Esophagus (tissue), 2 donors: ENCODE measurements at places on chromosomes 12 and 14. TPM values are rescaled to one million over a fixed set of nuclear protein-coding genes. Genes with fewer than 3 reads are reported as not detected.

Gene FITM1
- 1.1 TPM for polyA plus RNA-seq

Gene ARHGEF40
- polyA plus RNA-seq: 1.8 TPM

Gene E2F7
- 1.5 TPM for polyA plus RNA-seq

Gene TMEM117
- 5.2 TPM for polyA plus RNA-seq

Gene RAN
- 638 TPM for polyA plus RNA-seq

Gene CYP27B1
- 0.96 TPM for polyA plus RNA-seq

Gene KRT6A
- polyA plus RNA-seq: 7,628 TPM

Gene HELB
- 0.31 TPM for polyA plus RNA-seq

Gene NINJ2
- polyA plus RNA-seq: 3.3 TPM

Gene NEUROD4
- polyA plus RNA-seq: not detected

Gene OTOGL
- 0.39 TPM for polyA plus RNA-seq

Gene JPH4
- 0.04 TPM for polyA plus RNA-seq

Gene SCNN1A
- 98.7 TPM for polyA plus RNA-seq

Gene CCNT1
- polyA plus RNA-seq: 3.2 TPM

Gene CLEC7A
- 7.3 TPM for polyA plus RNA-seq

Gene CABP1
- 0.48 TPM for polyA plus RNA-seq

Gene FOXN4
- polyA plus RNA-seq: not detected

Gene CCDC197
- polyA plus RNA-seq: not detected

Gene PAWR
- polyA plus RNA-seq: 15.5 TPM

Gene NUDT14
- 16.1 TPM for polyA plus RNA-seq

Gene SLC10A1
- not detected for polyA plus RNA-seq

Gene OSBPL8
- 11.1 TPM for polyA plus RNA-seq

Gene TEX22
- polyA plus RNA-seq: 0.06 TPM

Gene MORN3
- 0.13 TPM for polyA plus RNA-seq

Gene MAP3K9
- 4.2 TPM for polyA plus RNA-seq

Gene TMEM119
- polyA plus RNA-seq: 0.54 TPM

Gene BCL2L14
- polyA plus RNA-seq: not detected

Gene OR4E2
- polyA plus RNA-seq: not detected

Gene MIPOL1
- 2.2 TPM for polyA plus RNA-seq

Gene IPO8
- 4.9 TPM for polyA plus RNA-seq

Gene P2RX2
- 1.4 TPM for polyA plus RNA-seq

Gene PLEKHH1
- 2.4 TPM for polyA plus RNA-seq

Gene GPR135
- polyA plus RNA-seq: 0.43 TPM

Gene WSCD2
- polyA plus RNA-seq: 0.72 TPM

Gene MUCL1
- polyA plus RNA-seq: not detected

Gene CLEC4C
- not detected for polyA plus RNA-seq

Gene LYZ
- 28.7 TPM for polyA plus RNA-seq

Gene KRT6C
- polyA plus RNA-seq: 427 TPM

Gene TPPP2
- polyA plus RNA-seq: 0.14 TPM

Gene PPFIA2
- polyA plus RNA-seq: 0.08 TPM

Gene TMTC1
- polyA plus RNA-seq: 1.6 TPM

Gene CATSPERB
- polyA plus RNA-seq: 0.19 TPM

Gene NFE2
- polyA plus RNA-seq: 0.08 TPM

Gene LRRC9
- polyA plus RNA-seq: under 0.01 TPM
